ENCODE measurements at places on chromosomes 7 and 10.
A peak's percentile ranks its signal among the peaks of the same experiment; 100 is the strongest.

DNA sequence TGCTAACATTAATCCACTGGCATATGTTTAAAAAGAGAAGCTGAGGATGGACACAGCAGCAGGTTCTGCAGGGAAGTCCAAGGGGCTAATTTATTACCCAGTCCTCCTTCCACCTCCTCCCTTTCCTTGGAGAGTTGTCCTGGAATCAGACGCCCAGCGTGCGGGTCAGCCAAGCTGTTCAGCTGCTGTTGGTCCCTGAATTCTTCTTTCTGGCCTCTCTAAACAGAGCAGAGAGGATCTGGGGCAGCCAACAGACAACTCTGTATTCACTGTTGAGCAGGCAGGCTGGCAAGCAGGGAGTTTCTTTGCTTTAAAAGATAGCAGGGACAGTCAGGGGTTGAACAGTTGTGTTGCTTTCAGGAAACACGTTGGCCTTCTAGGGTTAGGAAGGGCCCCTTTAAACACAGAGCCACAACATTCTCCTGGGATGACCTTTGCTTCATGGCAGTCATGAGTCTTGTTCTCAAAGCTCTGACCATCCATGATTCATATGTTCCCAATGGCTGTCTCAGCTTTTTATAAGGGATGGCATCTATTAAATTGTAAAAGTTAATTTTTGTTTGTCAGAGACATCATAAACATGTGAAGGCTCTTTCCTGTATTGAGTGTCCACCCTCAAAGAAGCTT, 217.0 kb downstream of the CREB5 start:
- no peak for DNase-seq

DNA sequence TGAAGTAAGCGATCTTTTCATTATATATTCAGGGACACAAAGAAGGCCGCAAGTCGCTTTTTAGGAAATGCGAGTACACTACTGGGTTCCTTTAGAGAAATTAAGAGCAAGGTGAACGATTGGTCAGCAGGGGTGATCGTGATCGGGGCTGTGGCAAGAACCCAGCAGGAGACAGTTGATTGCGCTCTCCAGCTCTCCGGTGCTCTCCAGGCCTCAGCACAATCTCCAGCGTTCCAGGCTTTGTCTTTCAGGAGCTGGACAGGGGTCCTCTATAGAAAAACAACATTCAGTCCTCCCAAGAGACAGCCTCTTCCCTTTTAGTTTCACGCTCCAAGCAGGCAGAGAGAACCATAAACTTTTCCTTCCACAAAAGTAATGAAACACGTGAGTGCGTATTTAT, 170.5 kb upstream of the KLF6 start:
- no peak for DNase-seq

GRCh38 chr7:84190016-84190705, 4.4 kb downstream of the SEMA3A start:
- DNase-seq = no peak

DNA sequence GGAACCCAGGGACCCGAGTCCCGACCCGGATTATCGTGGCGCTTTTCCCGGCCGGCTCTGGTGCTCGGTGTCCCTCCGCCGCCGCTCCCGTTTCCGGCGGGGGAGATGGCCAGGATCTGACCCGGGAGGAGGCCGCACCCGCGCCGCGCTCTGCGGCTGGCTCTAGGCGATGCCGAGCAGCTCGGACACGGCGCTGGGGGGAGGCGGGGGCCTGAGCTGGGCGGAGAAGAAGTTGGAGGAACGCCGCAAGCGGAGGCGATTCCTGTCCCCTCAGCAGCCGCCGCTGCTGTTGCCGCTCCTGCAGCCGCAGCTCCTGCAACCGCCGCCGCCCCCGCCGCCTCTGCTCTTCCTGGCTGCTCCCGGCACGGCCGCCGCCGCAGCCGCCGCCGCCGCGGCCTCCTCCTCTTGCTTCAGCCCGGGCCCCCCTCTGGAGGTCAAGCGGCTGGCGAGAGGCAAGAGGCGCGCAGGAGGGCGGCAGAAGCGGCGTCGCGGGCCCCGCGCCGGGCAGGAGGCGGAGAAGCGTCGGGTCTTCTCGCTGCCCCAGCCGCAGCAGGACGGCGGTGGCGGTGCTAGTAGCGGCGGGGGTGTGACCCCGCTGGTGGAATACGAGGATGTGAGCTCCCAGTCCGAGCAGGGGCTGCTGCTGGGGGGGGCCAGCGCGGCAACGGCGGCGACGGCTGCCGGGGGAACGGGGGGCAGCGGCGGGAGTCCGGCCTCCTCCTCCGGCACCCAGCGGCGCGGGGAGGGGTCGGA, 593 bp downstream of the CDK13 start:
- DNase-seq = peak; percentile 73

- no peak for DNase-seq
Observed at GRCh38 chr10:77386838-77387237, 250.8 kb downstream of the KCNMA1 start.

DNA sequence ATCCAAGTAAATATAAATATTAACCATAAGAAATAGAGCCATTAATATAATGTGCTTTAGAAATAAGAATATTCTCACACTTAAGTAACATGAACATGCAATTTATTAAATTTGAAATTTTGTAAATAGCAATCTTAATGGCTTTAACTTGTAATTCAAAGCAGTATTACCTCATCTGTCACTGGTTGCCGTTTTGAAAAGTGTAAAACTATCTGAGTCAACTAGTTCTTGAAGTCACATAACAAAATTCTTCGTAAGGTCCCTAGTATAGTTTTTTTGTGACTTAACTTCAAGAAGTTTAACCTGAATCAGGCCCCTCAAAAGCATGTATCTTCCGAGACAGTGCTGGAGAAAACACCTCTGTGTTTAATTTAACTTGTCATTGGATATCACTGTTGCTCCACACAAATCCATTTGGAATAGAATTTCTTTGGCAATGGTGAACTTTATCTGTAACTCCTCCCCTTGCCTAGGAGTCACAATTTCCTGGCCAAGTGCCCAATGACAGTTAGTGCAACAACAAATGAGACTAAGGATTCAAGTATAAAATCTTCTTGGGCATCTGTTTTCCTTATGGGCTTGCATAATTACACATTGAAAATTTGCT, 47.1 kb downstream of the NT5C2 start:
- no peak for DNase-seq

DNA sequence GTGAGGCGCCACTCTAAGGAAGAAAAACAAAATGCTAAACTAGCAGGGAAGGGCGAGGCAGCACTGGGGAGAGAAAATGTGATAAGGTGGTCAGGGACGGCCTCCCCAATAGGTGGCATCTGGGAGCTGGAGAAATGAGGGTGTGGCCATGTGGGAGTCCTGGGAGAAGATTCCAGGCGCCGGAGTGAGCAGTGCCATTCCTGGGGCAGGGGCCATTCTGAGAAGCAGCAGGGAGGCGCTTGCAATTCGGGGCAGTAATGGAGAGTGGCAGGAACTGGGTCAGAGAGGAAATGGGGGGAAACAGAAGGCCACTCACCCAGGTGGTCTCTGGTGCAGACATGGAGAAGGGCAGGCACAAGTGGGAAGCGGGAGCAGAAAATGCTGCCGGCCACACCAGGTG, 61.8 kb upstream of the LRRC18 start:
- peak; percentile 59 for DNase-seq

DNA sequence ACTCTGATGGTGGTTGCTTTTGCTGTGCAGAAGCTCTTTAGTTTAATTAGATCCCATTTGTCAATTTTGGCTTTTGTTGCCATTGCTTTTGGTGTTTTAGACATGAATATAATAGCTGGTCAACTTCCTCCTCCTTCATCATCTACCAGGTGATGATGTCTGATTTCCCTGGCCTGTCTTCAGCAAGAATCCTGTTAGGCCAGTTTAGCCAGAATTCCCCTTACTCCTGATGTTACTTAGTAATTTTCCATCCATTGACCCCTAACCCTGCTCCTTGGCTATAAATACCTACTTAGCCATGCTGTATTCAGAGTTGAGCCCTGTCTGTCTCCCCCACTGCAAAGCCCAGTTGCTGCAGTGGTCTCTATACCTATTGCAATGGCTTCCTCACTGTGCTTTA, 91.4 kb downstream of the ZNF777 start:
- DNase-seq = no peak

- DNase-seq = no peak
Observed at GRCh38 chr7:157853076-157853788, 516.4 kb downstream of the DNAJB6 start.
